ENCODE measurements at places on chromosomes 5 and 9.

DNA sequence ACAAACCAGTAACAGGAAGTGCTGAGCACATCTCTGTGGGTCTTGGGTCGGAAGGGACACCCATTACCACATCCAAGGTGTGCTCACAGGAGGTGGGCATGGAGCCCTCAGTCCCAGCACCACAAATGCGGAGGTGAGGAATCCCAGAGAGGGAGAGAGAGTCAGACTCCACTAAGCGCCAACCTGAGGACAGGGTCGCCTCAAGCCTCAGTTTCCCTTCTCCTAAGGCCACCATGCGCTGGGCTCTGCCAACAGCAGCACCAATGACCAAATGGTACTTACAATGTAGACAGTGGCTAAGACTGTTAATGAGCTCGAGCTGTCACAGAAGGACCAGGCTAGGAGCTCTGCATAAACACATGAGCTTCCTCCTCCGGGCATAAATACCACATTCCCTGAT lies 43.1 kb downstream of the BICD2 start:
- no peak for DNase-seq

GRCh38 chr5:96579711-96580110 lies 82.5 kb upstream of the CAST start:
- no peak for DNase-seq

- no peak for DNase-seq
These were observed 2.7 kb downstream of the DAB2 start for GRCh38 chr5:39422036-39422606.

DNA sequence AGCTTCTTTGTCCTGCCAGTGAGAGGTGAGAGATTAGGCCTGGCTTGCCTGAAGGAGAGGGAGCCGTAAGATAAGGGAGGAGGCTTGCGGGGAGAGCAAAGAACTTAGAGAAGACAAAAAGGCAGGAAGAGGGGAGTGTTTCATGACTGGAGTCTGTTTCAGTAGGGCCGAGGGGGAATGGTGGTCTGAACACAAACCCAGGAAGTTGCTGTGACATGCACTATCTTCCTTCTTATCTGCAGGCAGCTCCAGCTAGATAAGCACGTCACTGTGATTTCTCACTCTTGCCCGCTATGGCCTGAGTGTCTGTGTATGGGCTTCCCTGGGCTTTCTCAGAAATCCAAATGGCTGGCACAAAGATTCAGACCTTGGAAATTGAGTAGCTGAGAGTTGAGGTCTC lies 307.5 kb upstream of the CLINT1 start:
- no peak for DNase-seq

DNA sequence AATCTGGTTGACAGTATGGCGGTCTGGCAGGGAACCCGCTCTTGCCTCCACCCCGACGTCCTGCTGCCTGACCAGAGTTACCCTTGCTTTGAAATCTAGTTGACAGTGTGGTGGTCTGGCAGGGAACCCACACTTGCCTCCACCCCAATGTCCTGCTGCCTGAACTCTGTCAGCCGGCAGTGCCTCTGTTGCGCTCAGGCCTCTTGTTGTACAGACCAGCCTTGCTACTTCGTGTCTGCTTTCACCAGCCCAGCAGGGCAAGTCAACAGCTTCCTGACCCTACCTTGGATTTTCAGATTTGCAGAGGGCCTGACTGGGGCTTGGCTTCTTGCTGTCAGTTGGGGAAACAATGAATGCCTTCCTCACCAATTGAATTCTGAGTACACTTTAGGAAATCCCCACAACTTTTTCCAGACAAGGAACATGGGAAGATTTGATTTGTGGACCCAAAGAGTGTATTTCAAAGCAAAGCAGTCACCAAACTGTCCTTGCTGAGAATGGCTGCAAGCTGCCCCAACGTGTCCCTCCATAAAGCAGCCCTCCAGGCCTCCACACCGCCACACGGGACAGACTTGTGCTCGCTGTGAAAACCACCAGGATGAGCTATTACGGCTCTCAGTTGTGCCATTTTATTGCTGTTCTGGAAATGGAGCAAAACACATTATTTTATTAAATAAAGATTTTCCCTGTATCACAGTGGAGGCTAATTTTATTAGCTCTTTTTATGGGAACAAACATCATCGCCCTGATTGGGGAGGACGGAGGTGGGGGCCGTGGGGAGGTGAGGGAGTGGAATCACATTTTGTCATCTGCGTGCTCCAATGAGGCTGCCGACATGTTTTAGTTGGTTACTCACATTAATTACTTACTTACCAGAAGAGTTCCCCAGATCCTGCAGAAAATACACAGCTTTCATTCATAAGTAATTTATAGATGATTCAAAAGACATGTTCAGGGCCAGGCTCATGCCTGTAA lies 189.3 kb downstream of the AOPEP start:
- DNase-seq = no peak

DNA sequence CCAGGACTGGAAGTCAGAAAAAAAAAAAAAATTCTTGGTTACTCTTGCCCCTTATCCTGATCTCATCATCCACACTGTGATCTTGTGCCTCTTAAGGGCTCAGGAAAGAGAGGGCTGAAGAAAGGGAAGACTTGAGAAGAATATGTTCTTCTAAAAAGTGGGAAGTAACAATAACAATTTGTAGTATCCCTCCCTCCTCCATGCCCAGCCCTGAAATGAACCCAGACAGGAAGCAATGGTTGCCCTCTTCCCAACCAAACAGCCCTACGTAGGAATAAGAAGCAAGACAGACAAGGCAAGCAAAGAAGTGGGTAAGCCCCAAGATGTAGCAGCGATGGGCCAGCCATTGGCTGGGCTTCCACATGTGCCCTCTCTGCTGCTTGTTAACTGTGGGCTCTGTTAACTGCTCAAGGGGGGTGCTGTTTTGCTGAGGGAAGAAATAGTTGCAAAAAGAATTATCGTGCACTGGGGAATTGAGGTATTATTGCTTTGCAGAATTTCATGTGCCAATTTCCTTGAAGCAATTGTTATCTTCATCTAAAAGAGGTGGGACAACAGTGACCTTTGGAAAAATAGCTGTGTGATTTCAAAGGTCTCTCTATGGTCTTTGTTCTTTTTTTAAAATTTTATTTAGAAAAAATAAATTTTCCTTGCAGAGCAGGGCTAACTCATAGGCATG lies 146.6 kb upstream of the PCA3 start:
- DNase-seq = no peak

DNA sequence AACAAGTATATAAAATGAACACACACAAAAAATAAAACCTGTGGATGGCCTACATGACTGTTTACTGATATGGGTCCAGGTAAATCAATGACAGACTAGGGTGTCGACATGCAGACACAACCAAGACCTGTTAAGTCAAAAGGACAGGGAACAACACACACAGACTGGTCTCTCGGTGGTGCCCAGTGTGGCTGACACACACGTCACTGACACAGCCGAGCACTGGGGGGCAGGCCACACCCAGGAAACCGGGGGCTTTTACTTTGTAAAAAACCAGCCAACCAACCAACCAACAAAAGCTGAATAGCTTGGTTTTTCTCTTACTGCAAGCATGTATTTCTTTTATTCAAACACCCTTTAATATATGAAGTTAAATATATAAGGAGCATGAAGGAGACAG lies 5.0 kb downstream of the FAM163B start:
- DNase-seq = no peak

GRCh38 chr9:27353166-27353473 lies 56.2 kb upstream of the EQTN start:
- no peak for DNase-seq

GRCh38 chr9:82234160-82234943 lies 245.8 kb downstream of the SPATA31D1 start:
- DNase-seq = no peak

- DNase-seq = no peak
These were observed 83.2 kb downstream of the PHAX start for GRCh38 chr5:126683912-126684311.

DNA sequence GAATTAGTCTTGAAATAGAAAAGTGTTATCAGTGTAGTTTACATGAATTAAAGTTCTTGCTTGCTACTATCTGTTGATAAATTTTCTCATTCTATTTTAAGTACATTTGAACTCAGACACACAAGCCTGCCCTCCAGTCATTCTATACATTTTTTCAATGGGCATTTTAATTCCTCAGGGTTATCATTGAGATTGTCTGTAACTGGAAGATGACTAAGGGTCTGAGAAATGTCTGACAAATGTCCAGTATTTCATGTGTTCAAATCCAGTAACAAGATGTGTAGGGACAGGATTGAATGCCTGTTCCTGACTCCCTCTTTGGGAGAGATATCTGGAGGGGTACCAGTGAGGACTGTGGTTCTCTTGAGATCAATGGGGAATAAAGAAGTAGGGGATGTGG lies 223.9 kb upstream of the ADAMTSL1 start:
- no peak for DNase-seq

- DNase-seq = no peak
These were observed 281.9 kb downstream of the GAS1 start for GRCh38 chr9:86665416-86665815.

DNA sequence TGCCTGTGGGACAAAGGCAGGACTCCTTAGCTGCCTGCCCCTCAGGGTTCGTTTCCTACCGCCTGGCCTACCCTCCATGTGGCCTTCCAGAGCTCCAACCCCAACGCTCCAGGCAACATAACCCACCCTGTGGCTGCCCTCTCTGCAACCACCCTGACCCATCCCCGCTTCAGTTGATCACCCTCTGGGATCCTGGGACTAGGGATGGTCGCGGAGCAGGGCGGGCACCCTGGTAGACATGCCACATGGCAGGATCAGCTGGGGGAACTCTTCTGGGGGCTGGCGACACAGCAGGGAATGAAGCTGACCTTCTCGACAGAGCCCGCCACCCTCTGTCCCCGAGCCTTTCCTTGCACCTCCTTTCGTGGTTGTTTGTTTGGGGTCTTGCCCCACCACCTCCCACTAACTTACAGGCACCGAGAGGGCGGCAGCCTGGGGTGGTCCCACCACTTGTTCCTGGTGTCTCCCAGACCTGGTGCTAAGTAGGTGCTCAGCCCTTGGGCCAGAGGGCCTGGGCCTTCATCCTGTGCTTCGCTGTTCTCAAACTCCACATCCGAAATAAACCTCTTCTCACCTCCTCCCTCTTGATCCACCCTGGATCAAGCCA lies 243.1 kb downstream of the PBX3 start:
- DNase-seq = no peak

- no peak for DNase-seq
These were observed 4.8 kb downstream of the IL9 start for GRCh38 chr5:135890867-135891266.

DNA sequence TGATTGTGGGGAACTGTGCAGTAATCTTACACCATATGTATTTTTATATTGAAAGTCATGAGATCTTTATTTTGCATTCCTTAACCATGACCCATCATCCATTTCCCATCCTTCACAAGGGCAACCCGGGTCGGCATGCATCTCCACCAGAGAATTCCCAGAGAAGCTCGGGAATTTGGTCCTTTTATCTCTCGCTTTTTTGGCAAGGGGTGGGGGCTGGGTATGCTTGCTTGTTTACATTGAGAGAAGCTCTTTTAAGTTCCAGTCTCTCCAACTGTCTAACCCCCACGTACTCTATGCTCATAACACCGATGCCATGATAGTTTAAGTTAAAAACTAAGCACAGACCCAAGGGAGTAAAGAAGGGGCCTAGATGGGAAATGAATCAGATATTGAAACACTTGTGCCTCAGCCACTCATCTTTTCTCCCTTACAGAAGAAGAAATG lies 109.9 kb upstream of the NFIB start:
- no peak for DNase-seq

- no peak for DNase-seq
These were observed 130.2 kb downstream of the MAT2B start for GRCh38 chr5:163635631-163636030.

- no peak for DNase-seq
These were observed 55.2 kb downstream of the EXD3 start for GRCh38 chr9:137367506-137368430.

DNA sequence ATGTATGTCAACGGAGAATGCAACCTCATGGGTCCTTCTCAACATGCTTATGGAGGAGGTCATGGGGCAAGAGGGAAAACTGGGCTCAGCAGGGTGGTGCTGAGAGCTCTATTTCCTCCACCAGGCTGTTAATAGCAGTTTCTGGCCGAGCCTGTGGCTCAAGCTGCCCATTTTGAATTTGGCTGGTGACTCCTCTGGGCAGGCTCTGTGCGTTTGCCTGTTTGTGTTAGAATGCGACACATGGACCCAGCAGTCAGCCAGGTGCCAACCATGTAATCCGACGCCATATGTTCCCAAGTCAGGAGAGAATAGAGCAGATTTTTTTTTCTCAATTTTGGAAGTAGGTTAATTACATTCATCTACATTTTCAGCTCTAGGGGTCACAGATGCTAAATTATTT lies 387.7 kb upstream of the CLINT1 start:
- DNase-seq = no peak

DNA sequence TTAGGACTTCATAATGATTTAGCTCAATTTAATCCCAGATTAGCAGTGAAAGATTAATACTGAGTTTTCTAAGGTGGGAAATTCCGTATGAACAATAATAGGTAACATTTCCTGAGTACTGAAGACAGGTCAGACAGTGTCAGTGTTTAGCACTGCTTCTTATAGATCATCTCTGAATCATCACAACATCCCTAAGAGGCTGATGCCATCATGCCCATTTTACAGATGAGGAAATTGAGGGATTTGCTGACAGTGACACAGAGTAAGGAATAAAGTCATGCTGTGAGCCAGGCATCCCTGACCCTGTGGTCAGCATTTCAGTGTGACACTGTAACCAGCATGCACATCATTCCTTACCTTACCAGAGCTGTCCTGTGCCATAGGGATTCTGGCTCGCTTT lies 44.5 kb downstream of the DAPK1 start:
- DNase-seq = no peak

DNA sequence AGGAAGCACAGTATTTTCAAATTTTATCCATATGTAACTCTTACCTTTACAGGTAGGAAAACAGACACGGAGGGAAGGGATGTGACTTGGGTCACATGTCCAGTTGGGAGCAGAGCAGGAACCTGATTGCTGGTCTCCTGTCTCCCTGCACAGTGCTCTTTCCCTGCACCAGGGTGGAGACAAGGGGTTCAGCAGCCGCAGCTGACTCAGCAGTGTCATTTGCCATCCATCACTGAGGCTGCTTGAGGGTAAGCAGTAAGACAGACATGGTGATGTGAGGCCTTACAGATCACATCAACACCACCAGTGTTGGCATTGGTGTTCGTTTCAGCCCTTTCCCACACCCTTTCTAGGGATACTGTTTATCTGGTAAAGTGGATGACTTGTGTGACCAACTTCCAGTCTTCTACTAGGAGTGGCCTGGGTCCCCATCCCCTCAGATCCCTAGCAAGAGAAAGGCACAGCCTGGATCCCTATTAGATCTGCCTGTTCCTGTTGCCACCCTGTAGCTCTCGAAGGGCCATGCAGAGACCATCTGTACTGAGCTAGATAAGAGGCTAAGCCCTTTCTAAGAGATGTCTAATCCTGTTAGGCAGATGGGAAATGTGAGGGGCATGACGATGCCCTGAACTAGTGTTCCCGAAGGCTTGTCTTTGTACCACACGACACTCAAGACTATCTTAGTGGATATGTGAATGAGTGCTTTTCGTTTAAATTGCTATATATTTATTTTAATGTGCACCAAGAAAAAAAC lies 29.1 kb downstream of the FRMPD1 start:
- DNase-seq = no peak
